ENCODE measurements at places on chromosomes 5 and 9.

GRCh38 chr9:16622541-16622940 is 247.9 kb downstream of the BNC2 start:
- no peak for DNase-seq

- DNase-seq = no peak
These were observed 6.8 kb downstream of the CA9 start for GRCh38 chr9:35680331-35681105.

- DNase-seq = no peak
These were observed 12.4 kb upstream of the UBAC1 start for GRCh38 chr9:135973277-135974219.

GRCh38 chr5:68114378-68115040 is 101.0 kb upstream of the PIK3R1 start:
- DNase-seq = no peak

GRCh38 chr9:87792831-87793288 is 66.9 kb downstream of the CTSL start:
- peak; percentile 50 for DNase-seq
